Small intestine (tissue), 16 donors: ENCODE measurements at places on chromosomes 3 and 15.

DNA sequence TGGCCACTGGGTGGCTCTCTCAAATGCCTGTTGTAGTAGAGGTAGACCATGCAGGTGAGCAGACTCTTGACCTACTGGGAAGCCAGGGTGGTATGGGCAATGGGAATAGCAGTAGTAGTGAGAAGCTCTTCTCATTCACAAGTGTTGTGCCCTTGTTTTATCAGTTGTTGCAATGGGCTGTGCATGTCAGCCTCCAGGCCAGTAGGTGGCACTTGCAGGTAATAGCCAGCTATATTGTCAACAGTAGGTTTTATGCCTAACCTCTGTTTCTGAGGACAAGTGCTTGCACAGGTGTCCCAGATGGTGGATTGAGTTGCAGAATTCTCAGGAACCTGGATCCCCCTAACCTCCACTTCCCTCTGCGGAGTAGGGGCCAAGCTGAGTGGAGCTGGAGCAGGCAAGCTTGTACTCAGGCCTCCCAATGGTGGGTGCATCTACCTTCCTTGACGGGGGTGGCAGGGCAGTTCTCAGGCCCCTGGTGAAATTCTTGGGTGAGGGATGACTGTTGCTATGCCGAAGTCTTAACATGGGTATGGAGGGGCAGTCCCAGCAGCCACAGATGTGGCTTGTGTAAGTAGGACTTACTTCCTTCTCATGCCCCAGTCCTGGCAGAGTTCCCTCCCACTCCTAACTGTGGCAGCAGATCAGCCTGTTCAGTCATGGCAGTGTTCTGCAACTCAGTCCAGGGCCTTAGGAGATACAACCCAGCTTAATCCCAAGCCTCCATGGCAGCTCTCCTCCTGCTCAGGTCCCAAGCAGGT lies 104.3 kb downstream of the NEO1 start:
- no peak for DNase-seq

DNA sequence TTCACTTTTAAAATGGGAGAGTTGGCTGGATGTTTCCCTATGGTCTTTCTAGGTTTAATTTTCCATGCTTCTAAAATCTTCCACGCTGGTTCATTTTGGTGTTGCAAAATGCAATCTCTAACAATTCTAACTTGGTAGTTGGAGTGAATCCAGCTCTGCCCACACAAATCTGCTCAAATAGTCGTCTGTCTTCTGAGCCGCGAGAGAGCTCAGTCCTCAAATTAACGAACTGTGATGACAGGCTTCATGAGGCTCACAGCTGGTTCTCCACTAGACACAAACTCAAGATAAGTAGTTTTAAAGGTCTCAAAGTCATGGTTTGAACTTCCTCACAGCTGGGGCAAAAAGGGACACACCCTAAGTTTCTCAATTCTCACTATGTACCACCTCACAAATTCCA lies 178.6 kb upstream of the LYSMD4 start:
- DNase-seq: no peak

DNA sequence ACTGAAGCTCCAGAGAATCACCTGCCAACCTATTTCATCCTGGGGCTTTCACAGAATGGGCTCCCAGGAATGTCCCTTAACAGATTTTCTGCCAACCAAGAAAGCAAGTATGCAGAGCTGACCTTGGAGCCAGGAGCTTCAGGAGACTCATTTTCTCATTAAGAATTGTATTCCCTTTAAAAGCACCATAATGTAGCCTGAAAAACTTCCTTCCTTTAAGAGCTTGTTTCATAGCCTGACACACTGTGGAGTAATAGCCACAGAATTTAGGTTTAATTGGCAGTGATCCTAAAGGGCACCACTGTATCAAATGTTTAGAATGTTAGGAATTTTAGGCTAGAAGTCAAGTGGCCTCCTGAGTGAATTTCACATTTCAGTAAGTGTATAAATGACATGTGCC lies 309.8 kb downstream of the GBE1 start:
- DNase-seq: no peak

- DNase-seq: no peak
Measured at GRCh38 chr3:36871379-36872126, 73.3 kb downstream of the TRANK1 start.

DNA sequence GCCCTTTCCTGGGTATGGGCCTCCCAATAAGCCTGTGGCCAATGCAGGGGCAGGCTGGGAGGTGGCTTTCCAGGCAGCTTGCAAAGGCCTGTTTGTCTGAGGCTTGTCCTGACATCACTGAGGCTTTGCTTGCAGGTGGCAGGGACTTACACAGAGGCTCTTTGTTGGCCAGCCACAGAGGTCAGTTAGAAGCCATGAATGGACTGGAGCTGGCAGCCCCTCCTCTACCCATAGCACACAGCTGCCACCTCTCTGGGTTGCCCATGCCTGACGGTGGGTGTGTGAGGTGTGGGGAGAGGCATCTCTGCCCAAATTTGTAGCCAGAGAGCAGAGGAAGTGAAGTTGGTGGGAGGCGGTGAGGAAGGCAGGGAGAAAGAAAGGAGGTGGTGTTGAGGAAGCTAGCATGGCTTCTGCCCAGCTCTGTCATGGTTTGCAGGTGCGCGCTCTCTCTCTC lies 17.1 kb downstream of the LIMD1 start:
- DNase-seq: no peak

GRCh38 chr3:182491577-182491976 lies 301.7 kb upstream of the ATP11B start:
- DNase-seq: no peak

DNA sequence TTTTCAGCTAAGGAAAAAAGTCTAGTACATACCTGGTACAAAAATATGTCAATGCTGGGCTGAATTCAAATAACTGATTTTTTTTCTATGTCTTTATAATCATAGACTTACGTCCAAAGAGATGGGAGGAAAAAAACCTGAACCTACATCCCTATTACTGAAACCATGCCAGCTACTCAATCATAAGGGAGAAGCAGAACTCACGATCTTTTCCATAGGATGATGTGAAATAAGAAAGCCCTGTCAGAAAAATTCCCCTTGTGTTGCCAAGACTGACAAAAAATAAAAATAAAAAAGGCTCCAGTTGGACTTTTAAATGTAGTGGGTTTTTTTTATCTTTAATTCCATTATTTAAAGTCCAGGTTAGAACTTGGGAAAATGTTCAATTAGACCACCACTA lies 3.3 kb downstream of the MSL2 start:
- DNase-seq: no peak

- peak; percentile 55 for DNase-seq
Measured at GRCh38 chr3:195151866-195152541, 119.0 kb downstream of the XXYLT1 start.

DNA sequence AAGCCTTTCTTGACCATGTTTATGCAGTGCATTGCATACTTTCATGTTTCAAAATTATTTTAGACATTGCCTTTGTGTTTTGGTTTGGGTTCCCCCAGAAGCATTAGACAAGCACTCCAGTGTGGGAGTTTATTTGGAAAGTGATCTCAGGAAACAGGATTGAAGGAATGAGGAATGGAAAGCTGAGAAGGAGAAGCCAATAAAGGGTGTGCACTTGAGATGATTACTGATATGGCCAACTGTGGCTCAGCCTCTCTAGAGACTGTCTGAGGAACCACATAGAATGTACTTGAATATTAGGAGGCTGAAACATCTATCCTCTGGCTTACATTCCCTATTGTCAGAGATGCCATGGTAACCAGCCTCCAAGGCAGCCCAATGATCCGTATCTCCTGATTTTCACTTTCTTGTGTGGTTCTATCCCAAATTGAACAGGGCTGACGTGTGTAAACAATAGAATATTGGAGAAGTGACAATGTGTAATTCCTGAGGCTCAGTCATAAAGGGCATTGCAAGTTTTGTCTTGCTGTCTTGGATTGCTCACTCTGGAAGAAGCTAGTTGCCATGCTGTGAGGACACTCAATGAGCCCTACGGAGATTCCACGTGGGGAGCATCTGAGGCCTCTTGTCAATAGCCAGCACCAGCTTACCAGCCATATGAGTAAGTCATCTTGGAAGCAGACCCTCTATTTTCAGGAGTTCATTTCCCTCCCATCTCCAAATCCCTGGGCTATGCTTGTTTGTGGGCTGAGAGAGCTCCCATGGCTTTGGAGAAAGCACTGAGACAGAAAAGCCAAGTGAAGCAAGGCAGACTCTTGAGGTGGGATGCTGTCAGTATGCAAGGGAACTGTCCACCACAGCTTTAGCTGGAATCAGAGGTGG lies 84.7 kb downstream of the SCN11A start:
- no peak for DNase-seq

- no peak for DNase-seq
Measured at GRCh38 chr3:10941972-10942371, 50.6 kb upstream of the SLC6A1 start.
